ENCODE measurements at places on chromosomes 2 and 18.

DNA sequence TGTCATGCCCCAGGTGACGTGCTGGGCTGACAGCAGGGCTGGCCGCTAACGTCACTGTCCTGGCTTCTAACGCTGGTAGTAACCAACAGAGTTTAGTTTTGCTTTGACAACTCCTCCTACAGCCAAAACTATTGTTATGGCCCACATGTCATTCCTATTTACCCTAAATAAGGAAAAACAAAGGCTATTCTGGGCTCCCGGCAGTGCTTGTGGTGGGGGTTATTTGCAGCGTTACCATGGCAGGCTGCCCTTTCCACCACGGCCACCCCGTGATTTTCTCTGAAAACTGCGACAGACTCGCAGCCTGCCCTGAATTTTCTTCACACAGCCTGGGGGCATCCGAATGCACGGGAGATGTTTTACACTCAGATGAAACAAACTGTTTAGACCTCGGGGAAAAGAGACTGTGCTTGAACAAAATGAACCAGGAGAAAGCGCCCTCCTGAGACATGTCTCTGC lies 115.2 kb downstream of the FAM210A start:
- DNase-seq, result no peak

GRCh38 chr18:26477828-26478466 lies 70.4 kb downstream of the KCTD1 start:
- DNase-seq, result no peak

- DNase-seq, result no peak
These were observed 106.4 kb upstream of the SMIM21 start for GRCh38 chr18:75533950-75534349.

DNA sequence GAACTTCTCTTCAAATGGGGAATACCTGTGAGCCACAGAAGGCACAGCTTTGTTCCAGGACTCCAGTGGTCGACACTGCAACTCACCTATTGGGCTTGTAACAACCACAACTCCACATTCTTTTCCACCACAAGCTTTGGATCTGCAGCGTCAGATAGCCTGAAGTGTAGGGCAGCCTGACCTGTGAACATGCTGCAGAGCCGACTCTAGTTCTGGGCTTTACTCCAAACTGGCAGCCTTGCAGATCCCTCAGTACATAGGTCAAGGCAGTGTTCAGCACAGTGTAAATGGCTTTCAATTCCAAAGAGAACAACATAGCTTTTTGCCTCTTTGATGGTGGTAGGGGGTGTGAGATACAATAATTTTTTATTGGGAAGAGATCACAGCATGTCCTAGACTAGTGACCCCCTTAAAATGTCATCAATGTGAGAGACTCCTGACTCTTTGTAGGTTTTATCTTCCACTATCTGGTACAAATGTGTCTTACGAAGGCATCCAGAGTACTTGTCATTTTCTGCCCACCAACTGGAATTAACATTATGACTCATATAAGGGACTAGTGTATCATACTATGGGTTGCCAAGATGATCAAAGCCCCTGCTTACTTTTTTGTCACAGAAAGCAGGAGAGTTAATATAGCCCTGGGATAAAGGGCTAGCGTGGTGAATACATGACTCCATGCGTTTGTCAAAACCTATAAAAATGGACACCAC lies 149.8 kb downstream of the COPS8 start:
- no peak for DNase-seq

DNA sequence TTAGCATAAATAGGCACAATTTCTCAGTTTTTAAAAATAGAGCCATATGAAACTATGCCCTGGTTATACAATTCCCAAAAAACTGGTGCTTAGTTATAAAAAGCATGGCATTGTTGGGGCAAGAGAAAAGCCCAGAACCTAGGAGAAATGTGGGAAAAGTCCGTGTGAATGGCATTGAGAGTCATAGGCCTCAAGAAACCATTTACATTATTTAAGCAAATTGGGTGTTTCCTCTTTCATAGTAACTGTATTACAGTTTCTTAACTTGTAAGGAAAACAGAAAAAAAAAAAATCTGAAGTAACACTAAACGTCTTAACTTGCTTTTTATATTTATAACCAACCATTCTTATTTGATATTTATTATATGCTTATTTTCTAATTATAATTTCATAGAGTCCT lies 170.9 kb upstream of the SESTD1 start:
- no peak for DNase-seq

DNA sequence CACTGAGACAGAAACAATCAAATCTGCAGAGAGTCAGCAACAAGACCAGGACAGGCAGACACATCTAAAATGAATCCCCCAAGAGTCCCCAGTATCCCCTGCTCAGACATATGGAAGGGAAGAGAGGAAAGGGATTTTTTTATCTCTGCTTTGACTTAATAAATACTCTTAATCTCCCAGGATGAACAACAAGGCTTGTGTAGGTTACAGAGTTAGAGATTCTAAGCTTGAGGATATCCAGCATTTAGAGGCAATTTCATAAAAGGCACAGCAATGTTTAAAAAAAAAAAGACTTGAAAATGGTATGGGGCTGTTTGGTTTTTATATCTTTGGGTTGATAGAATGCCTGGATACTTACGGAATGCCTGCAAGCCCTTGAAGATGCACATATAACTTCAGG lies 199.9 kb downstream of the ARL4C start:
- no peak for DNase-seq

DNA sequence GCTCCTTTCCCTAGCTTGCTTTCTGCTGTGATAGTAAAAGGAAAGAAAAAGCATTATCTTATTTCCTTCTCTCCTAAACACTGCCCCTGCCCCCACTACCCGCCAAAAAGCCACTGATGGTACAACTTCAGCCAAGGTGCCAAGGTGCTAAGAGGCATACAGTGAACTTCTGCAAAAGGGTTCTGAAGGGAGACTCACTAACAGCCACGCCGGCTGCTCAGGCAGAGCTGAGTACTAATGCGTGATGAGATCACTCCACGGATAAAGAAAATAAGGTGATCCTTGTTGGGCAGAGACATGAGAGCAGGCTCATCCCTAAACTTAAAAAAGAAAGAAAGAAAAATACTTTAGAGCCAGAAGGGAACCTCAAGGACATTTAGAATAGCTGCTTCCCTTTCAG lies 60.5 kb upstream of the PXDN start:
- no peak for DNase-seq

DNA sequence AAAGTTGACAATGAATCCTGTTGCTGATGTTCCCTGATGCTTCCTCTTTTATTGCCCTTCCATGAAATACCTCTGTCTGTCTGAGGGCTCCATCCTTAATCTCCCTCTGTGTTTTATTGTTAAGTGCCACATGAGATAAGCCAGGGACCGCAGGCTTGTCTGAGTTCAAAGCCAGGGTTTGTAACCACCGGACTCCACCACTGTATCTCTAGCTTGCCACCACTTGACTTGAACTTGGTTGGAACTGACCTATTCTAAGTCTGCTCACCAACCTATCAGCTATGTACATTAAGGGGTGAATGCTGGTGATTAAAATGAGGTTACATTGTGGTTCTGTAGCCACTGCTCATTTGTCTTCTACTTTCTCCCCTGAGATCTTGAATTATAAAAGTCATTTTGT lies 328.5 kb upstream of the ZEB2 start:
- no peak for DNase-seq

GRCh38 chr18:56460581-56460980 lies 177.8 kb downstream of the TXNL1 start:
- no peak for DNase-seq

DNA sequence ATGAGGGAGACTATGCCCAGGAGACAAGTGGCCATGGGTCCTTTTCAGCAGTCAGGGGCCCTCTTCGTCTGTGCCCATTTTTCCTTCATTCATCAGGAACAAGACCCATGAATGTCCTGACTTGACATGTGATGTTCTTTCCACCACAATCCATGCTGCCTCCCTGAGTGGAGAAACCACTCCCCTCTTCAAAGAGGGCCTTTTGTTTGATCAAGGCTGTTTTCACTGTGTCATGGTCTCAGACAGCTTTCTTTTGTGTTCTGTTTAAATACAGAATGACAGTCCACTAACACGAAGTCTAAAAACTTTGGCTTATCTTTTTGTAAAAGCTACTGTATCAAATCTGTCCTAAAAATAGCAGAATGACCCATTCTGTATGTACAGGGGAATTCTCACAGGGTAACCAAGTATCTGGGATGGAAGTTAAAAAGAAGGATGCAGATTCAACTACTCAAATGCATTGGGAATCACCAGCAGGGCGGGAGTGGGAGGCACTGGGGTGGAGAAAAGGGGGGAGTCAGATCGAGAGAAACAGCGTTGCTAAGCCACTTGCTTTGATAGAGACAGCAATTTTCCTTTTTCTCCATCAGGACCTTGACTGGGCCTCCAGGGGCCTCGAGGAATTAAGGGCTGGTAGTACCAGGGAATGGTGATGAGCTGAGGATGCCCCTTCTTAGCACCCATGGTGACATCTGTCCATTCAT lies 13.9 kb downstream of the LRP2 start:
- DNase-seq, result no peak

- DNase-seq, result no peak
These were observed 219.0 kb downstream of the SH3BP4 start for GRCh38 chr2:235170536-235171521.

DNA sequence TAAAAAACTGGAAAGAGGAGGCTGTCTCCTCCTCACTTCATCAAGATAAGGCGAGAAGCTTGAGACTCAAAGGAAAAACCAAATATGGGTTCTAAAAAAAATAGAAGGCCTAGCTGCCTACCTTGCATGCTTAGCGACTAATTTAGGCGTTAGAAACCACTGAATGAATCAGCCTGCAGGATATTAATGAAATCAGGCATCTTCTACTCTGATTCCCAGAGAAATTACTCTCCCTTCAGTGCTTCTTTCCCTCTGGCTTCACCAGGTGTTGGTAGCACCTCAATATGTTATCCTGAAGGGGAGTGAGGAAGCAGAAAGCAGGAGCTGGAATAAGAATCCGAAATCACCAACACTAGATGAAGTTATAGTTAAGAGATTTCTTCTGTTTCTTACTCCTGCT lies 749.8 kb upstream of the NRXN1 start:
- DNase-seq, result no peak

- DNase-seq, result no peak
These were observed 114.7 kb upstream of the CXCR4 start for GRCh38 chr2:136232456-136233172.

DNA sequence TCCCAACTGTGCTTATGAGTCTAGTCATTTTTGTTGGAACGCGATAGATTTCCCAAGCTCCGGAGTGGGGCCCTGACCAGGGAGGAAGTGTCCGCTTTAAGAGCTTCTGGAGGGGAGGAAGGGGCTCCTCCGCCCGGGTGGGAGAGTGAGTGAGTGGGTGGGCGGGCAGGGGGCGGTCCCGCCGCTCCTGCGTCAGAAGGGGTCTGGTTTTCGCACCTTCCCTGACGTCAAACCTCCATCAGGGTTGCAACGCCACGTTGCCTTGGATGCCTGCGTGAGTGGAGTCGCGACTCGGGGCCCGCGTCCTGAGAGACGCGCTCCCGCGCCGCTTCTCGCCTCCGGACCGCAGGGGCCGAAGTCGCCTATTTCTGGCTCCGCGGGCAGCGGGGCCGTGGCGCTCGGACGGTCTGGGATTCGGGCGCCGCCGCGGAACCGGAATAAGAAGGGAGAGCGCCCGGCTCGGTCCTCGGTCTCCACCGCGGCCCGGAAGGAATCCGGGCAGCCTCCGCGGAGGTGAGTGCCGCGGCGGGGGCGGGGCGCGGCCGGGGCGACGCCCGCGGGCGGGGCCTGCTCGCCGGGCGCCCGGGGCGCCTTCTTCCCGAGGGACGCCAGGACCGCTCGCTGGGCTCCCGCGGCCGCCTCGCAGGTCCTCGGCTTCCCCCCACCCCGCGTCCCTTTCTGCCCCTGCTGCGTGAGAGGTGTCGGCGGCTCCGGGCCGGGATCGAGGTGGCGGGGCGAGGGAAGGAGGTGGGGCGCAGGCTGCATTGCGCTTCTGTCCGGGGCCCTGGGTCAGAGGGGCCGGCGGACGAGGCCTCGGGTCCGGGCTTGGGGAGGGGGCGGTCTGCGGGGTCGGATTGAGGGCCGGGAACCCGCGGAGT lies at the start of gene ZDBF2:
TSS of gene ZDBF2 (plus strand) at position 230 of the 878 bp plus-strand sequence. CDS start 7,187 bp downstream, outside the sequence.
- no peak for DNase-seq

DNA sequence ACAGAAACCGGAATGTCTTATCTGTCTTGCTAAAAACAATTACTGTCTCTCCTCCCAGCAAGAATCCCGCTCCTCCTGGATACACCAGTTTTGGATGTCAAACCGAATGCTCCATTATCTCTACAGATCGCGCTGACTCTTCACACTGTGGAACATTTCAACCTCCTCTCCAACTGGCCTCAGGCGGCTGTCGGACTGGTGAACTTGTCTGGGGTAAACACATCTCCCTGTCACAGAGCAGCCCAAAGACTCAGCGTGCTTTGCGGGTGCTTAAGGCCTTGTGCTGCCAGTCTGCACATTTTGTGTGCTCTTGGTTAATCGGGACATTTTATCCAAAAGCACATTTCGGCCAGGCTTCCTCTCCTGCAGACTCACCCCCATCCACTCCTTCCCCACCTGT lies 173.1 kb downstream of the ICOS start:
- no peak for DNase-seq

GRCh38 chr2:226643946-226644282 lies 155.7 kb downstream of the IRS1 start:
- no peak for DNase-seq

DNA sequence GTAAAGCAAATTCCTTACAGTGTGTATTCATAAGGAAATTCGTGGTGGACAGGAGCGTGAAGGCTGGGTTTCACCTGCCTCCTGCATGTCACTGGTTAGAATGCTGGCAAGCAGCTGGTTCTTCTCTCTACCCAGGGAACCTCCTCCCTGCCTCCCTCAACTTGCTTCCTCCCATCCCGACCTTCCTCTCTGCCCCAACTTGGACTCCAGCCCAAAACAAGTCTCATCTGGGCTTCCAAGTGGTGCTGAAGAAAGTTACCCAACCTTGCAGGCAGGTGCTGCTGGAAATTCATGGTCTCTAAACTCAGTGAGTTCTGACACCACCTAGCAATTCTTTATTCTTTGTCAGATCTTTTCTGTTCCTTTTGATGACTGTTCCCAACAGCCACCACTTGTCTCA lies 184.5 kb downstream of the BCL2 start:
- no peak for DNase-seq

DNA sequence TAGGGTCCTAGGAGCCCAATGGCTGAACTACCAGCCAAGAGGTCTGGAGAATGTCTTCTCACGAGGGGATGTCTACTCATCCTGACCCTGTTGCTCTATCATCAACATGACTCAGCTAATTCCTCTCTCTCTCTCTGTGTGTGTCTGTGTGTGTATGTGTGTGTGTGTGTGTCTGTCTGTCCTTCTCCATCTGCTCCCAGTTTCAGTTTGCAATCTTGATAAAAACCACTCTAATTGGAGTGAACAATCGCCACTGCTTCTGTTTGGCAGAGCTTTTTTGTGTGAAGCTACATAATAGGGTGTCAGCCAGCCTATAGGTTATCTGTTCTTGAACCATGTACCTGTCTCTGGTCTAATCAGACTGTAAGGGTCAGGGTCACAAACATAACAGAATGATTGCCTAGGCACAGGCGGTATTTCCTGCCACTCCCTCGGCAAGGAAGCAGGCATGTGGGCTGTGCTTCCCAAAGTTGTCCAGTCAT lies 219.8 kb downstream of the SH3BP4 start:
- no peak for DNase-seq

GRCh38 chr2:237538001-237538720 lies 28.2 kb upstream of the PRLH start:
- DNase-seq, result no peak

- no peak for DNase-seq
These were observed 903.7 kb downstream of the TDRD15 start for GRCh38 chr2:22027345-22028005.

GRCh38 chr2:174846941-174847938 lies 83.0 kb upstream of the CHRNA1 start:
- DNase-seq, result no peak
